Activated naive CD8-positive, alpha-beta T cell treated with anti-CD3 and anti-CD28 coated beads for 36 hours (primary cell): ENCODE measurements at places on chromosomes 7 and 10. TPM values are rescaled to one million over a fixed set of nuclear protein-coding genes. Genes with fewer than 3 reads are reported as not detected.

- no peak overlapping the region for H3K4me3 ChIP-seq
- H3K27ac ChIP-seq, result no peak overlapping the region
- no peaks in the 10 kb centered on the region for H3K4me1 ChIP-seq
- no peaks in the 10 kb centered on the region for H3K27me3 ChIP-seq
These were observed 116.6 kb upstream of the AOAH start for GRCh38 chr7:36840904-36841303.

DNA sequence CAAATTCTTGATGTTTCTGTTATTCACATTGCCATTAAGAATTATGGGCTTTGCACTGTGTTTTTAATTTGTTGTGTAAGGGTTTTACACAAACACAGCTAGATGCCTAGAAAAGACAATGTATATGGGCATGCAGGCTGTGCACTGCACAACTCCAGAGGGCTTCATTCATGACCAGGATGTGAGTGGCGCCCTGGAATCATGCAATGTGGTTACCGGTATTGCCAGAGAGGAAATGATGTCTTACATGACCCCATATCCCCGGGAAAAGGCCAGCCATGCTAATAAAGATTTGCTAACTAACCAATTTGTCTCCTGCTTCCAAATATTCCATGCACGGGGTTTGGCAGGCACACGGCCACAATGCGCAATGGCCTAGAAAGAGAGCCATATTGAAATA, 16.9 kb downstream of the KCNMA1 start:
- H3K27ac ChIP-seq, result no peak overlapping the region
- peaks cover 10% of the 10 kb centered on the region for H3K4me1 ChIP-seq
- no peaks in the 10 kb centered on the region for H3K36me3 ChIP-seq
- H3K4me3 ChIP-seq, result no peak overlapping the region
- no peaks in the 10 kb centered on the region for H3K27me3 ChIP-seq

GRCh38 chr7:76257973-76258372, 44.5 kb upstream of the HSPB1 start:
- peaks cover 47% of the 10 kb centered on the region for H3K27me3 ChIP-seq
- H3K27ac ChIP-seq, result no peak overlapping the region
- H3K4me3 ChIP-seq, result no peak overlapping the region
- no peaks in the 10 kb centered on the region for H3K4me1 ChIP-seq
- DNase-seq, result no peak
- H3K36me3 ChIP-seq, result no peaks in the 10 kb centered on the region

- DNase-seq, result no peak
- H3K27me3 ChIP-seq, result no peaks in the 10 kb centered on the region
- H3K4me3 ChIP-seq, result no peak overlapping the region
- H3K4me1 ChIP-seq, result no peaks in the 10 kb centered on the region
These were observed 314.1 kb downstream of the WDR11 start for GRCh38 chr10:121165276-121165675.

DNA sequence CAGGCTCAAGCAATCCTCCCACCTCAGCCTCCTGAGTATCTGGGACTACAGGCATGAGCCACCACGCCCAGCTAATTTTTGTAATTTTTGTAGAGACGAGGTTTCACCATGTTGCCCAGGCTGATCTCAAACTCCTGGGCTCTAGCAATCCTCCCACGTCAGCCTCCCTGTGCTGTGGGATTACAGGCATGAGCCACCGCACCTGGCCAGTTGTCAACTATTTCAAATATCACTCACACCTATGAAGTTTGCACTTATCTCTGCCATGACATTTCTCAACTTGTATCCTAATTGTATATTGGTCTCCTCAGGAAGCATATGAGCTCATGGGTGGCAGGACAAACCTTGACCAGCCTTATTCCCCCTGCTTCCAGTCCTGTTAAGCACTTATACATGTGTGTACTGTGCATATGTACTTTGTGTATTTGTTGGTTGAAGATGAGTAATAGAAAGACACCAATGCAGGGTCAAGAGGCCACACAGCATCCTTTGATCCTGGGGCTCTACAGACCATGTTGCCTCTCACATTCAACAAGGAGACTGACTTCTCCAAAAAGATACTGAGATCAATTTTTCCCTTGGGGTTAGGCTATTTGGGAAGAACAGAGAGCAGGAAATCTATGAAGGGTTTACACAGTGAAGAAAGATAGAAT, 82.2 kb downstream of the SLC16A9 start:
- no peaks in the 10 kb centered on the region for H3K36me3 ChIP-seq
- H3K4me3 ChIP-seq, result no peak overlapping the region
- H3K27ac ChIP-seq, result no peak overlapping the region
- H3K4me1 ChIP-seq, result peaks cover 4% of the 10 kb centered on the region
- no peak for DNase-seq

- H3K27ac ChIP-seq, result no peak overlapping the region
- no peak overlapping the region for H3K4me3 ChIP-seq
- H3K27me3 ChIP-seq, result no peaks in the 10 kb centered on the region
- H3K36me3 ChIP-seq, result peaks cover 4% of the 10 kb centered on the region
These were observed 298.3 kb downstream of the TNS3 start for GRCh38 chr7:47283497-47284131.

- H3K27me3 ChIP-seq, result peaks cover 38% of the 10 kb centered on the region
- H3K4me1 ChIP-seq, result peaks cover 2% of the 10 kb centered on the region
- no peak for DNase-seq
These were observed 3.7 kb upstream of the DPYSL4 start for GRCh38 chr10:132183046-132183445.

DNA sequence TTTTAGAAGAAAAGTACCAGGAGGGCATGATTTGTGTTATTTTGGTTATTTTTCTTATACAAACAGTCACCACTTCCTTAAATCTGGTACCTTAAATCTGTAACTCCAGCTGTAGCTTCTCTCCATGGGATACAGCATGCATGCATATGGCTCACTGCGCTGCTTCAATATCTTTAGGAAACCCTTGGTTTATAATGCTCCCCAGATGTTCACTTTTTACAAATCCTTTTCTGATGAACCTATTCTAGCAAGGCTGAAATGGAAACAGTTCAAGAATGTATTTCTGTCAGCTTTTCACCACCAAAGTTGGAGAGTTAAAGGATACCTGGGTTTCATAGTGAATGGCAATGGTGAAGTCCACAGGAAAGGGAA, 50.9 kb downstream of the LAMB4 start:
- no peak overlapping the region for H3K27ac ChIP-seq
- no peaks in the 10 kb centered on the region for H3K36me3 ChIP-seq
- H3K27me3 ChIP-seq, result no peaks in the 10 kb centered on the region
- no peak for DNase-seq
- no peaks in the 10 kb centered on the region for H3K4me1 ChIP-seq

DNA sequence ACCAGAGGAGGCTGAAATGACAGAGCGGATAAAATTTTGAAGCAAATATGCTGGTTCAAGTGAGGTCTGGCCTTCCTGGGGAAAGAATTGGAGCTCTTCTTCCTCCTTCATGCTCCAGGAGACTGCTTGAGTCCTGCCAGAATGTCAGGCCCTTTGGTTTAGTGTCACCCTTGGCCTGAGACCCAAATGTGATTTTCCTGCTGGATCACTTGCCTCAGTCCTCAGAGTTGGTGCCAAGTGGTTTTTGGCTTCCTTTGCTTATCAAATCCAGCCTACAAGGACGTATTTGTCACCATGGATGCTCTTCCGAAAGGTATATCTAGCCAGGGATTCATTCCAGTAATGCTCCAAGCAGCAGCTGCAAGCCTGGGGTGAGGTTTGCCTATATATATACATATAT, 118.4 kb downstream of the PLPP4 start:
- no peak overlapping the region for H3K4me3 ChIP-seq
- no peak overlapping the region for H3K27ac ChIP-seq
- no peak for DNase-seq
- no peaks in the 10 kb centered on the region for H3K4me1 ChIP-seq

GRCh38 chr7:25789701-25790640, 362.0 kb upstream of the NFE2L3 start:
- peaks cover 4% of the 10 kb centered on the region for H3K27me3 ChIP-seq
- H3K4me3 ChIP-seq, result no peak overlapping the region
- H3K27ac ChIP-seq, result no peak overlapping the region
- H3K4me1 ChIP-seq, result no peaks in the 10 kb centered on the region
- DNase-seq, result no peak
- H3K36me3 ChIP-seq, result no peaks in the 10 kb centered on the region

GRCh38 chr7:20797462-20798080, 10.9 kb upstream of the SP8 start:
- DNase-seq, result peak; percentile 22
- no peaks in the 10 kb centered on the region for H3K36me3 ChIP-seq
- peaks cover 75% of the 10 kb centered on the region for H3K27me3 ChIP-seq
- peaks cover 17% of the 10 kb centered on the region for H3K4me1 ChIP-seq

DNA sequence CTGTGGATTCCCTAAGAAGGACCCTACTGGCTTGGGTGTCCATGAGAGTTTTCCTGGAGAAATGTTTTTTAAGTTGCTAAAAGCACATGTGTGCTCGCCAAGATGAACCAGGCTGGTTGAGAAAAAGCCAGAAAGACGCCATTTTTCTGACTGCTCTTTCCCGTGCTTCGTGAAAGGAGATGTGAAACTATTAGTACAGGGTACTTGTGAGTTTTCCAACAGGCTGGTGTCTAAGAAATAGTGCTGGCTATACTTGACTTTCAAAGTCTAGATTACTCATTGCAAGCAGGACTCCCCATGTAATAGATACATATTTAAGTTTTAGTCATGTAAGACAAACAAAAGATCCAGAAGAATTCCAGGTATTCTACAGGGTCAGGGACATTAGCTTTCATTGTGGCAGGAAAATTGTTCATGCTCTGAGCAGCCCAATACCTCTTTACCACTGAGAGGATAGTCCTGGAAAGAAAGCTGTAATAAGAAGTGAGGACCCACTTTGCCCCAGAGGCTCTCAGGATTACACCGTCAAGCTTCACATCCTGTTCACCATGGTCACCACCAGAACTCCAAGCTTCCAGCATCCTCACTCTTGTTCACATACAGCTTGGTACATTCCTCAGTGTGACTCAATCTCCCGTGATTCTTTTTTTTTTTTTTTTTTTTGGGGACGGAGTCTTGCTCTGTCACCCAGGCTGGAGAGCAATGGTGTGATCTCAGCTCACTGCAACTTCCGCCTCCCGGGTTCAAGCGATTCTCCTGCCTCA, 43.8 kb upstream of the ICA1 start:
- H3K27me3 ChIP-seq, result peaks cover 8% of the 10 kb centered on the region
- peaks cover 3% of the 10 kb centered on the region for H3K4me1 ChIP-seq
- DNase-seq, result no peak
- H3K36me3 ChIP-seq, result no peaks in the 10 kb centered on the region
- H3K4me3 ChIP-seq, result no peak overlapping the region

DNA sequence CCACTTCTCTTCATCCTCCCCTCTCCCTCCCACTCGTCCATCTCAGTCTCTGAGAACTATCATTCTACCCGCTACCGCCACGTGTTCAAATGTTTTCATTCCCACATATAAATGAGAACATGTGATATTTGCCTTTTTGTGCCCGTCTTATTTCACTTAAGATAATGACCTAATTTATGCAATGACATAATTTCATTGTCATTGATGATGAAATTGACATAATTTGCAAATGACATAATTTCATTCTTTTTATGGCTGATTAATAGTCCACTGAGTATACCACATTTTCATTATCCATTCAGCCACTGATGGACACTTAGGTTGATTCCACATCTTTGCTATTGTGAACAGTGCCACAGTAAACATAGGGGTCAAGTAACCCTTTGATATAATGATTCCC, 292.3 kb downstream of the GRID1 start:
- H3K36me3 ChIP-seq, result no peaks in the 10 kb centered on the region
- no peak overlapping the region for H3K4me3 ChIP-seq

GRCh38 chr7:21941611-21942141, 4.0 kb downstream of the CDCA7L start:
- H3K36me3 ChIP-seq, result peaks cover 61% of the 10 kb centered on the region
- peak overlapping the region; percentile 51 for H3K4me3 ChIP-seq
- H3K27ac ChIP-seq, result peak overlapping the region; percentile 79
- H3K4me1 ChIP-seq, result peaks cover 70% of the 10 kb centered on the region
- DNase-seq, result no peak

DNA sequence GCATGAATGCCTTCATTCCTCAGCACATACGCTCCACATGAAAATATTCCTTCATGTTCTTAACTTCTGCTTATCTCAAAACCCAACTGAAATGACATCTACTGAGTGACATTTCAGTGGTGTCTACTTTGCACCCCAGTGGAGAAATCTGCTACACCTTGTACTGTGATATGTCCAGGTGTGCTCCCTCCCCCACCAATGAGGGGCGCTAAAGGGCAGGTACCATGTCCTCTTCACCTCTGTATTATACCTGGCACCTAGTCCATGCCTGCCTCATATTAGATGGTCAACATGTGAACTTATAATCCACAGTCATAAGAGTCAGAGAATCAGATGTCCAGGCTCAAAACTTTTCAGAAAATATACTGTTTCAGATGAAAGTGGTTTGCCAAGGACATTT, 2.1 kb downstream of the PAXIP1 start:
- peaks cover 18% of the 10 kb centered on the region for H3K36me3 ChIP-seq
- H3K4me3 ChIP-seq, result no peak overlapping the region
- H3K27ac ChIP-seq, result no peak overlapping the region
- H3K4me1 ChIP-seq, result peaks cover 12% of the 10 kb centered on the region

GRCh38 chr7:73970801-73971229, 57.2 kb upstream of the ELN start:
- no peaks in the 10 kb centered on the region for H3K27me3 ChIP-seq
- H3K27ac ChIP-seq, result no peak overlapping the region
- no peak overlapping the region for H3K4me3 ChIP-seq
- H3K36me3 ChIP-seq, result no peaks in the 10 kb centered on the region
- peaks cover 4% of the 10 kb centered on the region for H3K4me1 ChIP-seq

GRCh38 chr7:2350861-2351260, 3.8 kb upstream of the EIF3B start:
- H3K4me1 ChIP-seq, result peaks cover 14% of the 10 kb centered on the region
- H3K36me3 ChIP-seq, result peaks cover 18% of the 10 kb centered on the region
- H3K4me3 ChIP-seq, result no peak overlapping the region

GRCh38 chr7:44603193-44603592, 3.2 kb upstream of the OGDH start:
- H3K27me3 ChIP-seq, result peaks cover 4% of the 10 kb centered on the region
- DNase-seq, result no peak
- no peak overlapping the region for H3K4me3 ChIP-seq
- no peak overlapping the region for H3K27ac ChIP-seq
- peaks cover 13% of the 10 kb centered on the region for H3K4me1 ChIP-seq

GRCh38 chr10:79344502-79345195, 2.6 kb upstream of the PPIF start:
- H3K4me1 ChIP-seq, result peaks cover 19% of the 10 kb centered on the region
- DNase-seq, result no peak
- peaks cover 18% of the 10 kb centered on the region for H3K36me3 ChIP-seq
- H3K27me3 ChIP-seq, result no peaks in the 10 kb centered on the region
- no peak overlapping the region for H3K4me3 ChIP-seq

Gene HMX2
- total RNA-seq, result 0.12 TPM

Gene TCF7L2
- 1.5 TPM for total RNA-seq

Gene SLC26A3
- total RNA-seq, result not detected

Gene POLR3A
- 26.7 TPM for total RNA-seq

Gene FZD1
- 0.14 TPM for total RNA-seq

Gene BLNK
- 0.94 TPM for total RNA-seq

Gene C10orf143
- 3.3 TPM for total RNA-seq

Gene CDNF
- 0.96 TPM for total RNA-seq

Gene CYP2W1
- total RNA-seq, result not detected

Gene CPED1
- total RNA-seq, result not detected
